ENCODE measurements at places on chromosomes 13 and 19. TPM values are rescaled to one million over a fixed set of nuclear protein-coding genes. Genes with fewer than 3 reads are reported as not detected.

GRCh38 chr19:3868770-3869456 is at the start of gene ZFR2:
ZFR2 (minus strand) TSS chr19:3869038; CDS start chr19:3869017, 21 bp downstream.
- peak; percentile 48 for DNase-seq

The ZNF667 gene
- total RNA-seq, result not detected

The CBY2 gene
- total RNA-seq, result not detected

The HNRNPA1L2 gene
- total RNA-seq, result 7.3 TPM

The UBL5 gene
- total RNA-seq, result 490 TPM

The AKAP8L gene
- total RNA-seq, result 108 TPM

The PINLYP gene
- total RNA-seq, result not detected

- DNase-seq, result peak; percentile 81
Observed at GRCh38 chr19:1089891-1090290, 5.3 kb downstream of the POLR2E start.

- DNase-seq, result peak; percentile 68
Observed at GRCh38 chr19:4547303-4548237, 7.7 kb upstream of the LRG1 start.

GRCh38 chr13:53144826-53145225 is 116.2 kb downstream of the OLFM4 start:
- DNase-seq, result peak; percentile 56

- no peak for DNase-seq
Observed at GRCh38 chr13:25241007-25241406, 46.3 kb downstream of the MTMR6 start.
